ENCODE measurements at places on chromosomes 16 and 17.

DNA sequence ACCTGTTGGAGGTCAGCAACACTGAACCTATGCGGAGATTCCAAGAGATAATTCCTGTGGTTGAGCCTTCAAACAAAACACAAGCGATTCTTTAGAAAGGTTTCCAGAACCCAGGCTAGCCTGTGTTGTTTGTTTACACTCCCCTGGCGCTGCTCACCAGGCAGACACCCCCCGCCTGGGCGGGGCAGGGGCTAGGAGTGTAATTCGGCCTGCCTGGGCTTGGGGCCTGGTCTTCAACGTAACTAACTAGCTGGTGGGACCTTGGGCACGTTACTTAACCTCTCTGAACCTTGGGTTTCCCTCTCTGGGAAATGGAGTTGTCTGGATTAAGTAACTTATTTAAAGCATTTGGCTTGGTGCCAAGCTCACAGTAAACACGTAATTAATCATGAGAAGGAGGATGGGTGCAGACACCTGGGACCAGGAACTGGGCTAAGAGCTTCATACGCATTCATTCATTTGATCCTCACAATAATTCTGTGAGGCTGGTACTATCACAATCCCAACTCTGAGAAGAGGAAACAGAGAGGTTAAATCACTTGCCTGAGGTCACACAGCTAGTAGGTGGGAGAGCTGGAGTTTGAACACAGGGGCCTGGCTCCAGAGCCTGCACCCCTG lies 7.6 kb upstream of the ARHGAP27 start:
- no peak for DNase-seq

DNA sequence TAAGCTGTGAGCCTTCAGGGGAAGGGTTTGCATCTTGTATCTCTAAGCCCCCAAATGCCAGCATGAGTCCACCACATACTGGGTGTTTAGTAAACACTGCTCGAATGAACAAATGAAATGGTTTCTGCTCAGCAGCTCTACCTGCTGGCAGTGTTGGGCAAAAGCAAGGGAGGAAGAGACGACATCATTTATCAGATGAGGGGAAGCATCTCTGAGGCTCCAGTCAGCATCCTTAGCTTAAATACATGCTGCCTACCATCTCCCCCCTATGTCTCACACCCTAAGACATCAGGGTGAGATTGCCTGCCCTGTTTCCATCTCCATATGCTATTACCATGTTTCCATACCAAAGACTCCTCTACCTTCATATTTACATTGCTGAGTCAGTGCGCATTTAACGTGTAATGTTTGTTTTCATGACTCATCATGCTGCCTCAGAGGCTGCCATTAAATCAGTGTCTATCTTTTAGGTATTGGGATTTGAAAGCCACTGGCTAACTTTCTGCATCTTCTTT lies 379.8 kb downstream of the UTP18 start:
- no peak for DNase-seq

- no peak for DNase-seq
Observed at GRCh38 chr16:397736-398332, 835 bp downstream of the NME4 start.

GRCh38 chr16:66926171-66926947 lies 1.0 kb upstream of the RRAD start:
- no peak for DNase-seq

DNA sequence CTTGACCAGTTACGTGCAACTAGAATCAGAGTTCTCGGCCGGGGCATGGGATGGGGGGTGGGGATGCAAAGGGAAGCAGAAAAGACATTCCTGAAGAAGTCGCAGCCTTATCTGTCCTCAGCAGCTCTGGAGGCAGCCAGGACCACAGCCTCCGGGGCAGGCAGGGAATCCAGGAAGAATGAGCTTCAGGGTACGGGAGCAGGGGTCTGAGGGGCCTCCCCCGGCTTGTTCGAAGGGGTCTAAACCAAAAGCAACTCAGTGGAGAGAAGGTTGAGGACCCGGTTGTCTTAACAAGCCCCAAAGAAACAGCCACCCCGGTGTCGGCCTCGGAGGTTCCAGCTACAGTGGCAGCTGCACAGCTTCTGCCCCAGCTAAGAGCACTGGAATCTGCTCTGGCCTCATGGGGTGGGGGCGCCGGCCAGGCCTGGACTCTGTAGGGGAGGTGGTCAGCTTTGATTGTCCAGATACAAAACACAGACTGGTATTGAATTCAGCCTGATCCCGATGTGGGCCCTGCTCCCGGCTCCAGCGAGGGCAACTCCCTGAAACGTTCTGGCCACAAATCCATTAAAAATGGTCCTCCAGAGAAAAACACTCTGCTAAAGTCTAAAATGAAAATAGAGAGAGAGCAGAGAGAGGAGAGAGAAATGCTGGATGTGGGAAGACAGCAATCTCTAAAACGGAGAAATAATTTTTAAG lies 7.7 kb downstream of the HOXB4 start:
- DNase-seq = no peak

- no peak for DNase-seq
Observed at GRCh38 chr16:84391151-84392030, 23.1 kb downstream of the ATP2C2 start.

DNA sequence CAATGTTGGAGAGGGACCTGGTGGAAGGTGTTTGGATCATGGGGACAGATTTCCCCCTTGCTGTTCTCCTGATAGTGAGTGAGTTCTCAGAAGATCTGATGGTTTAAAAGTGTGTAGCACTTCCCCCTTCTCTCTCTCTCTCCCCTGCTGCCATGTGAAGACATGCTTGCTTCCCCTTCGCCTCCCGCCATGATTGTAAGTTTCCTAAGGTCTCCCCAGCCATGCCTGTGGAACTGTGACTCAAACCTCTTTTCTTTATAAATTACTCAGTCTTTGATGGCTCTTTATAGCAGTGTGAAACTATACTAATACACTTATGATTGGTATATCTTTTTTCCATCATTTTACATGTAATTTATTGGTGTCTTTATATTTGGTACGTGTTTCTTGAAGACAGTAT lies 13.4 kb downstream of the ADGRG5 start:
- no peak for DNase-seq

- DNase-seq = no peak
Observed at GRCh38 chr17:44038604-44039011, 23.8 kb upstream of the TMEM101 start.

GRCh38 chr16:86929057-86929871 lies 350.9 kb downstream of the FOXL1 start:
- no peak for DNase-seq

GRCh38 chr16:82626791-82627261 lies at the start of gene CDH13:
Gene CDH13, plus strand, starts transcription at chr16:82626969.
- no peak for DNase-seq

DNA sequence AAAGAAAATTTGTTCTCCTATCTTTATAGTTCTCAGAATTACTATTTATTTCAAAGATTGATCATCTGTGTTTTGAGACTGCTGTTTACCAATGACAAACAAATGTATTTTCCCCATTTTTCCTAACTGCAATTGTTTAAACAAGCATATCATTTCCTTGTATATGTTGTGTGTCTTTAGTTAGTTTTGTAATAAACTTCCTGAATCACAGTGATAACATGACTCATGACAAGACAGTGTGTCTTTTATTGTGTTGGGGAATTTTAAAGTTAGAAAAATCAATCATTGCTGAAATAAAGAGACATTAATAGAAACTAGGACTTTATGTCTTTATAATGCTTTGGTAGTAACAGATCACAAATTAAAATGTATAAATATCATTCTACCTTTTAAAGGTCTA lies 348.5 kb downstream of the KCNJ2 start:
- no peak for DNase-seq

GRCh38 chr17:39110435-39111136 lies 40.9 kb downstream of the PLXDC1 start:
- DNase-seq = no peak

GRCh38 chr17:7208754-7209460 lies 10.7 kb downstream of the DLG4 start:
- DNase-seq = no peak

DNA sequence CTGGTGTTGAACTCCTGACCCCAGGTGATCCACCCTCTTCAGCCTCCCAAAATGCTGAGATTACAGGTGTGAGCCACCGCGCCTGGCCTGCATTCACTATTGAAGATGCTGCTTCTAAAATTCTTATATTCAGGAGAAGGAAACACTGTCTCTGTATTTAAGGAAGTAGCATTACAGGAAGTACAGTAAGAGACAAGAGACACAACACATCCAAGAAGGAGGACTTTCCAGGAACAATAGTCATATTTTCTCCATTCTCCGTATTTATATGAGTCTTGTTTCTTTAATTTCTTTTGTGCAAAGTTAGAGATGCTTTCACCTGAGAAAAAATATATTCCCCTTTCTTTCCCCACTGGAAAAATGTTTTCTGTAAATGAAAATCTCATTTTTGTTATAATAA lies 18.3 kb upstream of the ABCA3 start:
- DNase-seq = no peak

GRCh38 chr17:65433592-65433991 lies 127.9 kb downstream of the AXIN2 start:
- DNase-seq = no peak

DNA sequence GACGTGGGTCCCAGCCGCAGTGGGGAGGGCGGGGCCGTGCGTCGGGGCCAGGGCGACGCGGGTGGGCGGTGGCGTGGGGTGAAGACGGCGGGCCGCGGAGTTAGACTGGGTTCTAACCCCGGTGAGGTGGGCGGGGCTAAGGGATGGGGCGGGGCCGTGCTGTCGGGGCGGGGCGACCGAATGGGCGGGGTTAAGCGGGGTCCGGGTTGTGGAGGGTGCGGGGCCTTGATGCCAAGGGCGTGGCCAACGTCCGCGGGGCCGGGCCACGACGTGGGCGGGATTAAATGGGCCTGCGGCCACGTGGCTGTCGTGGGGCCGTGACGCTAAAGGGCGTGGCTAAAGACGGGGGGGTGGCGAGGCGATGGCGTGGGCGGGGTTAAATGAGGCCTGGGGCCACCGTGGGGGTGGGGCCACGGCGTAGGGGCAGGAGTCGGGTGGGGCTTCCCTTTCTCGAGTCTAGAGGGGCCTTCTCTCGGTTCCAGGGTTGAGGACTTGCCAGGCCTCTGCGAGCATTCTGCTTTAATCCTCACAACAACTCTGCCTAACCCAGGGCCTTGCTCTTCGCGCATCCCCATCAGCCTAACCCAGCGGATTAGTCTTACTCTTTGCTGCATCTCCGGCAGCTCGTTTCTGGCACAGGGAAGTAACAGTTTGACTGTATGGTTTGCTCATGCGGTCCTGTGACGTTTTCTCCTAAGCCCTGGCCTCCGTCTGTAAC lies 739 bp downstream of the TCF25 start:
- DNase-seq = peak; percentile 97
